Activated CD4-positive, alpha-beta memory T cell treated with anti-CD3 and anti-CD28 coated beads for 36 hours (primary cell): ENCODE measurements at places on chromosomes 4 and X. TPM values are rescaled to one million over a fixed set of nuclear protein-coding genes. Genes with fewer than 3 reads are reported as not detected.

Gene SPANXN4
- total RNA-seq, result not detected

Gene LRBA
- 62.4 TPM for total RNA-seq

Gene RS1
- not detected for total RNA-seq

Gene MTNR1A
- total RNA-seq, result not detected

Gene TEC
- total RNA-seq, result 1.8 TPM

DNA sequence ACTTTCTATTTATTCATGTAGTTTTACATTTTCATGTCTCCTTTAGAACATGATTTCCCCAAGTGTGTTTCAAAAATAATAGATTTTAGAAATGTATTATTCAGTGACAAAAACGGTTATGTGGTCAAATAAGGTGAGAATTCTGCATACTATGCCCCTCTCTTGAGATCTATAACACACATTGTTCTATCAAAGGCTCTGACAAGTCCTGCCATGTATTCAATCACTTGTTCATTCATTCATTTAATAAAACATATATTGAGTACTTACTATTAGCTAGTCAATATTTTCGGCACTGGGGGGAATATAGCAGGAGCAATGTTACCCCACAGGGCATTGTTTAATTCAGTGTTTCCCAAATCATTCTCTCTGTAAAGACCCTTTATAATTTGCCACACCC, 58.4 kb upstream of the FGF13 start:
- H3K4me3 ChIP-seq, result no peak overlapping the region
- no peaks in the 10 kb centered on the region for H3K4me1 ChIP-seq
- H3K27me3 ChIP-seq, result no peaks in the 10 kb centered on the region
- no peaks in the 10 kb centered on the region for H3K36me3 ChIP-seq
- DNase-seq, result no peak

- H3K27ac ChIP-seq, result no peak overlapping the region
- no peak for DNase-seq
- no peaks in the 10 kb centered on the region for H3K36me3 ChIP-seq
- H3K27me3 ChIP-seq, result no peaks in the 10 kb centered on the region
- H3K4me1 ChIP-seq, result no peaks in the 10 kb centered on the region
Observed at GRCh38 chr4:161197912-161198311, 965.9 kb downstream of the FSTL5 start.

DNA sequence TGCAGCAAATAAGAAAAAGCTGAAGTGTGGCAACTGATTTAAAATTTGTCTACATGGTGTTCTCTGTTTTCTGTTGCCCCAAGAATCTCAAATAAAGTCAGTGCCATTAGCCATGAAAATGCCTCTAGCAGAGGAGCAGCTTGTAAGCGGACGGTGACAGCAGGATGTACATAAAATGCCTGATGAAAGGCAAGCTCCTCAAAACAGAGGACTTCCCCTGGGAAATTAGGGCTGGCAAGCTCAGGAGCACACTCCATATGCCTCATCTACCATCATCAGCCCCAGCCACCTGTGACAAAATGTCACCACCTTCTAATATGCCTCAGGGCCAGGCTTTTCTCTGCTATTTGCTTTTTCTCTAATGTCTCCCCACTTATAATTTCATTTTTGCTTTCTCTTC, 54.5 kb downstream of the ASB9 start:
- H3K27me3 ChIP-seq, result no peaks in the 10 kb centered on the region
- no peaks in the 10 kb centered on the region for H3K36me3 ChIP-seq
- no peak overlapping the region for H3K27ac ChIP-seq
- no peaks in the 10 kb centered on the region for H3K4me1 ChIP-seq

- H3K27me3 ChIP-seq, result peaks cover 8% of the 10 kb centered on the region
- no peak overlapping the region for H3K27ac ChIP-seq
- H3K4me1 ChIP-seq, result no peaks in the 10 kb centered on the region
- H3K4me3 ChIP-seq, result no peak overlapping the region
Observed at GRCh38 chr4:153850533-153851280, 61.8 kb upstream of the SFRP2 start.

GRCh38 chrX:81174286-81174685, 27.4 kb downstream of the HMGN5 start:
- no peaks in the 10 kb centered on the region for H3K36me3 ChIP-seq
- no peak overlapping the region for H3K27ac ChIP-seq
- no peak overlapping the region for H3K4me3 ChIP-seq
- DNase-seq, result no peak

- no peaks in the 10 kb centered on the region for H3K36me3 ChIP-seq
- no peaks in the 10 kb centered on the region for H3K4me1 ChIP-seq
- H3K4me3 ChIP-seq, result no peak overlapping the region
- H3K27ac ChIP-seq, result no peak overlapping the region
- H3K27me3 ChIP-seq, result peaks cover 4% of the 10 kb centered on the region
Observed at GRCh38 chr4:14149176-14150053, 521.9 kb upstream of the BOD1L1 start.

GRCh38 chrX:46582966-46583365, 9.4 kb downstream of the CHST7 start:
- H3K36me3 ChIP-seq, result peaks cover 7% of the 10 kb centered on the region
- DNase-seq, result no peak
- no peak overlapping the region for H3K4me3 ChIP-seq
- H3K4me1 ChIP-seq, result peaks cover 60% of the 10 kb centered on the region
- no peaks in the 10 kb centered on the region for H3K27me3 ChIP-seq
- H3K27ac ChIP-seq, result peak overlapping the region; percentile 23

DNA sequence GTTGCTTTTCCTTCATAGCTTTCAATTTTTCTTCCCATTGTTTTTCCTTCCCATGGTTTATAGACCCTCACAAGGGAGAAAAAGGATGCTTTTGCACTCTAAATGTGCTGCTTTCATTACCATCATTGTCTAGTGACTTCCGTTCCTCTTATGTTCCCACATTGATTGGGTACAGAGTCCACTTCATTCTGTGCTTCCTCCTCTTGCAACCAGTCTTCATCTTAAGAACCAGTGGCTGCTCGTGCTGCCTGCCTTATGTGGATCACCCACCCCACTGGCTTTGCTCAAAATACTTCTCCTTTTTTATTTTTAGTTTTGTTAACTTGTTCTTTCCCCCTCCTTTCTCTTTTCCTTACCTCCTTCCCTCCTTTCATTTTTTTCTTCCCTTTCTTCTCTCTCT, 76.5 kb upstream of the BOD1L1 start:
- no peaks in the 10 kb centered on the region for H3K36me3 ChIP-seq
- H3K27me3 ChIP-seq, result peaks cover 5% of the 10 kb centered on the region
- no peak overlapping the region for H3K4me3 ChIP-seq
- no peak for DNase-seq

GRCh38 chrX:132967049-132967448, 8.6 kb upstream of the HS6ST2 start:
- no peaks in the 10 kb centered on the region for H3K4me1 ChIP-seq
- no peak for DNase-seq
- H3K36me3 ChIP-seq, result no peaks in the 10 kb centered on the region
- no peak overlapping the region for H3K27ac ChIP-seq

DNA sequence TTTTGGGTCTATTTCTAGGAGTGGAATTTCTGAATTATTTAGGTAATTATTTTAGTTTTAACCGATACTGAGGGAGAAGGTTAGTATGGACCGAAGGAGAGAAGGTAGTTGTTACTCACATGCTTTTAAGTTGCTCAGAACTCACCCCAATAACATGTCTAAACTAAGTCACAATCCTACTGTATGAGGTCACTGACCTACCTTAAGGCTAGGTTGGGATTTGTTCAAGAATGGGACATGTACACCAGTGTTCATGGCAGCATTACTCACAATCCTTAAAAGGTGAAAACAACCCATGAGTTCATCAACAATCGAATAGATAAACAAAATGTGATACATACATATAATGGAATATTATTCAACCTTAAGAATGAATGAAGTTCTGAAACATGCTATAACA, 90.5 kb downstream of the MSN start:
- no peak overlapping the region for H3K27ac ChIP-seq
- H3K36me3 ChIP-seq, result peaks cover 3% of the 10 kb centered on the region
- no peak for DNase-seq
- H3K4me1 ChIP-seq, result peaks cover 46% of the 10 kb centered on the region

DNA sequence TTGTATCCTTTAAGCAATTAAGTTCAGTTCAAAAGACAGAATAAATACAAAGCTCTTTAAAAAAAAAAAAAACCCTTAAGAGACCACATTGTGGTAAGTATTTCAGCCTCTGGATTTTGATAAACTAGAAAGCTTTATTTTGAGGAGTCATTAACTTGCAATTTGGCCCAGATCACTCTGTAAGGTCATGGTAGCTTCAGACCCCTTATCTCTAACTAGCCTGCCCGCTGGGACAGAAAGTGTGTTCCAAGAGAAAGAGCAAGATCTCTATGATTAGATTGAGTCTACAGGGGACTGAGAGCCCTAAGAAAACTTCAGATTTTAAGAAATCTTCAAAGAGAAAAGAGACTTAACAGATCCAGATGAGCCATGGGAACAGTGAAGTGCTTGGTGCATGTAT, 45.6 kb downstream of the GALNT7 start:
- no peak overlapping the region for H3K27ac ChIP-seq
- no peaks in the 10 kb centered on the region for H3K27me3 ChIP-seq
- no peak overlapping the region for H3K4me3 ChIP-seq
- H3K4me1 ChIP-seq, result peaks cover 32% of the 10 kb centered on the region
